Airway epithelial cell (primary cell): ENCODE measurements at places on chromosomes 12 and 14. TPM values are rescaled to one million over a fixed set of nuclear protein-coding genes. Genes with fewer than 3 reads are reported as not detected.

The NEUROD4 gene
- not detected in 2 replicates for total RNA-seq

The RD3L gene
- total RNA-seq, result not detected in 2 replicates

The FAM161B gene
- total RNA-seq, result 0.79 and 1.3 TPM in 2 replicates

The OR4N2 gene
- total RNA-seq, result not detected in 2 replicates

The CLECL1 gene
- total RNA-seq, result not detected in 2 replicates

The OXA1L gene
- total RNA-seq, result 67.5 and 105 TPM in 2 replicates

The LRP1-AS gene
- total RNA-seq, result not detected in 2 replicates

The FLVCR2 gene
- total RNA-seq, result 1.8 and 2.2 TPM in 2 replicates

The NEDD1 gene
- 25.9 TPM in 2 replicates for total RNA-seq

The ITGA5 gene
- 73.7 and 91.3 TPM in 2 replicates for total RNA-seq

The GIT2 gene
- 9.0 and 15.6 TPM in 2 replicates for total RNA-seq

The EPYC gene
- not detected in 2 replicates for total RNA-seq

The MGST1 gene
- 276 and 301 TPM in 2 replicates for total RNA-seq

The FBLN5 gene
- total RNA-seq, result 1.9 and 2.8 TPM in 2 replicates

The ARMH4 gene
- total RNA-seq, result 0.07 TPM in 1 of 2 replicates, not detected in the other

The OAS2 gene
- 0.33 and 0.42 TPM in 2 replicates for total RNA-seq

The SLC10A1 gene
- total RNA-seq, result not detected in 2 replicates

The GPR84 gene
- not detected in 2 replicates for total RNA-seq

The TAPBPL gene
- 2.5 and 3.0 TPM in 2 replicates for total RNA-seq

The FAM186B gene
- total RNA-seq, result 0.07 and 0.14 TPM in 2 replicates

The MARK3 gene
- total RNA-seq, result 61.0 and 62.8 TPM in 2 replicates

The MYH6 gene
- total RNA-seq, result not detected in 2 replicates

The SLC25A47 gene
- not detected in 2 replicates for total RNA-seq

The CDK4 gene
- total RNA-seq, result 122 and 130 TPM in 2 replicates

The DAD1 gene
- total RNA-seq, result 216 and 226 TPM in 2 replicates

The RPL10L gene
- not detected in 2 replicates for total RNA-seq

The TMEM229B gene
- total RNA-seq, result 2.1 and 2.2 TPM in 2 replicates

The MIP gene
- not detected in 2 replicates for total RNA-seq
